Thymus (tissue), 14 donors: ENCODE measurements at places on chromosomes 2 and 18. TPM values are rescaled to one million over a fixed set of nuclear protein-coding genes. Genes with fewer than 3 reads are reported as not detected.

BMP10 gene
- total RNA-seq: 0.14 TPM

SPATS2L gene
- total RNA-seq: 34.8 TPM

ADCYAP1 gene
- 0.19 TPM for total RNA-seq

FNDC4 gene
- 0.85 TPM for total RNA-seq

ADD2 gene
- 0.90 TPM for total RNA-seq

NPPC gene
- total RNA-seq: 8.5 TPM

DNA sequence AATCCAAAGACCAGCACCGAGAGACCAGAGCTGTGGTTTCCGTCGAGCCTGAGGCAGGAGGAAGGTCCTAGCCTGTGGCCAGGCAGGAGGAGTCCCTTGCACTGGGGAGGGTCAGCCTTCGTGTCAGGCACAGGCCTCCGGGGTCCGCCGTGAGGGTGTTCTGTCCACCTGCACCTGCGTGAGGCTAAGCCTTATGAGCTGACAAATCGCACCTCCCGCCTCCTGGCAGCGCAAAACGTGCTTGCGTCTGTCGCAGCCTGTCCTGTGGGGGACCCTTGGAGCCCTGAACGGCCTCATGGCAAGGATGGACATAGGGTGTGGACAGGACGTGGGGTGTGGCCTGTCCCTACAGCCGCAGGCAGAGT, 73.3 kb downstream of the KCNG2 start:
- H3K27ac ChIP-seq: no peak overlapping the region
- no peak overlapping the region for H3K4me3 ChIP-seq
- H3K36me3 ChIP-seq: no peaks in the 10 kb centered on the region
- peaks cover 2% of the 10 kb centered on the region for H3K27me3 ChIP-seq

DNA sequence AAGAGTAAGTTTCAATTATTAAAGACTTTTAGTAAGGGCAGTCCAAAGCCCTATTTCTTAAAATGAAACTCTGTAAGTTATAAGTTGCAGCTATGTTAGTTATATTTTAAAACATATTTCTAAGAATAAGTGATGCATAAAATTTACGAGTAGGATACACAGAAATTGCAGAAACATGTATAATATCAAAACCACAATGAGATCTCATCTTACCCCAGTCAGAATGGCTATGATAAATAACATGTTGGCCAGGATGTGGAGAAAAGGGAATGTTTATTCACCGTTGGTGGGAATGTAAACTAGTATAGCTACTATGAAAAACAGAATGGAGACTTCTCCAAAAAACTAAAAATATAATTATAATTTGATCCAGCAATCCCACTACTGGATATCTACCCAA, 201.2 kb downstream of the CBLN2 start:
- H3K4me3 ChIP-seq: no peak overlapping the region
- no peak for DNase-seq
- no peaks in the 10 kb centered on the region for H3K36me3 ChIP-seq
- H3K27ac ChIP-seq: no peak overlapping the region

DNA sequence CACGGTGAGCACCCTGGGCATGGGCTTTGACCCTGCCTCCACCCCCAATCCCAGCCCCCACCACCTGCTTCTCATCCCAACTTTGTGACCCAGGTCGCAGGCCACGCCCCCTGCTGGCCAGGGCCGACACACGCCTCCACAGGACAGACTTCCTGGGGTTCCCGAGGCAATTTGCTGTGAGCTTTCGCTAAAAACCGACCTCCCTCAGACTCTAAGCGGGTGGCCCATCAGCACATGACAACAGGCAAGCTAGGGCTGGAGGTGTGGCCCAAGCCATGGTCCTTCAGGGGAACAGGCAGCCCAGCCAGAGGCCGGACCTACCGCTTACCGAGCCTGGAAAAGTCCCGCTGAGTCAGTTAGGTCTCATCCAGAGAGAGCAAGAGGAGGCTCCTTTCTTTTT, 31.9 kb downstream of the C1QL2 start:
- peaks cover 11% of the 10 kb centered on the region for H3K27me3 ChIP-seq
- DNase-seq: no peak
- H3K27ac ChIP-seq: no peak overlapping the region
- H3K4me1 ChIP-seq: no peaks in the 10 kb centered on the region
- no peaks in the 10 kb centered on the region for H3K36me3 ChIP-seq

DNA sequence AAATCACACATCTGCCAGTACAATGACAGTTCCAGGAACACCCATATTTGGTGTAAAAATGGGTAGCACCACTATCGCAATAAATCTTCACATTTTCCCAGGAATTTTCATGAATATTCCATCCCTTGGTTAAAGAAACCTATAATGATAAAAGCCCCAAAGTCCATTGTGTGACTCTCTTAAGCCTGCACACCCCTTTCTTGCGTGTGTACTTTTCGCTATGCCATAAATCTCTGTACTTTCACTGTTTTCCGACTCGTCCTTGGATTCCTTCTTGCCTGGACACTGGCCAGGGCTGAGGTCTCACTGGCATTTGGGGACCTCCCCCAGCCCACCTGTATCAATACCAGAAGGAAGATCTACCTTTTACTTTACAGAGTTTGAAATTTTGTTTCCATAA, 172.3 kb downstream of the RNF152 start:
- H3K4me3 ChIP-seq: no peak overlapping the region
- H3K36me3 ChIP-seq: no peaks in the 10 kb centered on the region
- DNase-seq: no peak
- no peak overlapping the region for H3K27ac ChIP-seq
- H3K4me1 ChIP-seq: no peaks in the 10 kb centered on the region

DNA sequence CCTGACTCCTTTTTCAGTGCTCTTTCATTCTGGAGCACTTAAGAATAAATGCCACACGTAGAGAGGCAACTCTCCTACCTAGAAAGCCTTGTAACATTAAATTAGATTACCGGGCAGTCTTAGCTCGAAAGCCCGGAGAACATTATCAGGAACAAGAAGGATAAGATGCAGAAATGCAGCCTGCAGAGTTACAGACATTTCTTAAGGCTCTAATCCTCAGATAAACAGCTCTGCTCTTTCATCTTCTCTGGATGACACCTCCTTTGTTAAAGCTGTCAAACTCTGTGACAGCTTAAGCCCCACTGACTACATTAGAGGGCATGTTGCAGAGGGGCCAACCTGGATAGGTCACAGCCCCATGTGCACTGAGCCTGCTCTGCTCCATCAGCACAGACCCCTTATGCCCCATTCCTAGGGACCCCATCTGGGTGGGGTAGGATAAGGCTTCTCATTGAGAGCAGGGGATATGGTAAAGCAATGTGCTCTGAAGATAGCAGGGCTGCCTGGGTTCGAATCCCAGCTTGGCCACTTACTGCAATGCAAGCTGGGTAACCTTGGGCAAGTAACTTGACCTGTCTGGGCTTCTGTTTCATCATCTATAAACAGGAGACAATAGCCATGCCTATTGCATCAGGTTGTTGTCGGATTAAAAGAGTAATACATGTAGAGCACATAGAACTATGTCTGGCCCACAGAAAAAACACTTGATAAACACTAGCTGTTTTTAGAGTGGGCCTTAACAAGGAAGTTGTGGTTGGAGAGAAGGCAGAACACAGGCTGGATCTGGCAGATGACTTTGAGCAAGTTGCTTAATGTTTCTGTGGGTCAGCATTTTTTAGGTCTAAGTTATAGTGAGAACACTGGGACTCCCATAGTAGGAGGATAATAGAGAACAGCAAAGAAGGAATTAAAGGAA, 111.4 kb downstream of the THNSL2 start:
- H3K4me3 ChIP-seq: no peak overlapping the region
- no peaks in the 10 kb centered on the region for H3K27me3 ChIP-seq
- no peak overlapping the region for H3K27ac ChIP-seq
- no peaks in the 10 kb centered on the region for H3K36me3 ChIP-seq
- no peaks in the 10 kb centered on the region for H3K4me1 ChIP-seq

DNA sequence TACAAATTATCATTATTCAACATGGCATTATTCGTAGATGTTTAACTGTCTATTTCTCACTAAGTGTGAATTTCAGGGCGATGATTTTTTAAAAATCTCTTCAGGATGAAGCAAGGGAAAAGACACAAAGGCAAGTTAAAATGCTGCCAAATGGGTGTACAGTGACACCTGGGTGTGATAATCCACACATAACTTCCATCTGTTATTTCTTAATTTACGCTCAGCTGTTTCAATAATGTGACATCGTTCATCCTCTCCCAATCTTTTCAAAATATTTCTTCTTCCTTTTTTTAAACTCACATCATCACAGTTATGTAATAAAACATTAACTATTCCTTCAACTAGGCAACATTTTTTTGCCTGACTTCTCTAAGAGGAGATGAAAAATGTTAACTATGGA, 10.6 kb downstream of the PDE1A start:
- no peaks in the 10 kb centered on the region for H3K27me3 ChIP-seq
- H3K4me3 ChIP-seq: no peak overlapping the region
- H3K4me1 ChIP-seq: no peaks in the 10 kb centered on the region
- no peak for DNase-seq

DNA sequence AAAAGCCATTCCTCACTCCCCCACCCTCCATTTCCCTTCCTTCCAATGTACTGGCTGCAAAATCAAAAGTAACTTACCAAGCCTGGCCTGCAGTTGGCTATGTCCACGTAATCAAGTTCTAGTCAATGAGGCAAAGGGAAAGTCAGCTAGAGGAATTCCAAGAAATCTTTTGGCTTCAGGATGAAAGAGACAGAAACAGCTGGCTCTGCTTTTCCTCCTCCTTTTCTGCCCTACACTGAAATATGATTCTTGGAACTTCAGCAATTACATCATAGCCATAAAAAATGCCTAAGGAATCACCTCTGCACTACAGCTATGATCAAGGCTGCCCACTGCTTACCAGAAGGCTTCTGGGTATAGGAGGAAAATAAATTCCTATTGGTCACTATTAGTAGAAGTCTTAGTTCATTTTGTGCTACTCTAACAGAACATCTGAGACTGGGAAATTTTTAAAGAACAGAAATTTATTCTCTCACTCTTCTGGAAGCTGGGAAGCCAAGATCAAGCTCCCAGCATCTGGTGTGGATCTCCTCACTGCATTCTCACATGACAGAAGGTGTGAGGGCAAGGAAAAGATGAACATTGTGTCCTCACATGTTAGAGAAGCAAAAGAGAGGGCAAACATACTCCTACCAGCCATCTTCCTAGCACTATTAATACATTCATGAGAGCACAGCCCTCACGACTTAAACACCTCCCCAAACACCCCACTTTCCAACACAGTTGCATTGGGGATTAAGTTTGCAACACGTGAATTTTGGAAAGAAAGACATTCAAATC, 219.9 kb downstream of the TMX3 start:
- DNase-seq: no peak
- H3K4me3 ChIP-seq: no peak overlapping the region
- H3K36me3 ChIP-seq: no peaks in the 10 kb centered on the region
- H3K27me3 ChIP-seq: no peaks in the 10 kb centered on the region
- no peaks in the 10 kb centered on the region for H3K4me1 ChIP-seq

GRCh38 chr2:141195087-141195486, 935.7 kb downstream of the LRP1B start:
- H3K36me3 ChIP-seq: no peaks in the 10 kb centered on the region
- no peak overlapping the region for H3K27ac ChIP-seq
- H3K4me1 ChIP-seq: no peaks in the 10 kb centered on the region
- H3K4me3 ChIP-seq: no peak overlapping the region
- DNase-seq: no peak

DNA sequence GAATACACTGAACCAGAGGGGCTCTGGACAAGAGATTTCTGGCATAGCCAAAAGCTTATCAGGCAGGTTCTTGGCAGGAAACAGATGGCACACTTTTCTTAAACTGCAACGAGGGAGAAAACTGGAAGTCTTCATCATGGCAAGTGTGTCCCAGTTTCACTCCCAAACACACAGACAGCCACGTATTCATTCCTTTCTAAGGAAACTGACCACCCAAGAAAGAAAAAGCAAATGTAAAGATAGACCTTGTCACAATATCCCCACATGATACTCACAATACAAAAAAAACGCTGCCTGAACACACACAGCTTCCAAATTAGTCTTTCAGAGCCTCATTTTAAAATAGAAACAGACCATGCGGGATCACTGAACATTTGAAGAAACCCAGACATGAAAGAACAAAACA, 40.6 kb upstream of the RTTN start:
- no peaks in the 10 kb centered on the region for H3K4me1 ChIP-seq
- DNase-seq: no peak
- H3K4me3 ChIP-seq: no peak overlapping the region
- no peaks in the 10 kb centered on the region for H3K36me3 ChIP-seq
- no peaks in the 10 kb centered on the region for H3K27me3 ChIP-seq
- no peak overlapping the region for H3K27ac ChIP-seq

- DNase-seq: no peak
- no peak overlapping the region for H3K4me3 ChIP-seq
- peaks cover 2% of the 10 kb centered on the region for H3K4me1 ChIP-seq
- H3K36me3 ChIP-seq: no peaks in the 10 kb centered on the region
- no peaks in the 10 kb centered on the region for H3K27me3 ChIP-seq
These were observed 277.6 kb downstream of the ZEB2 start for GRCh38 chr2:144242311-144242710.

- H3K27me3 ChIP-seq: no peaks in the 10 kb centered on the region
- no peaks in the 10 kb centered on the region for H3K36me3 ChIP-seq
- no peak for DNase-seq
- no peaks in the 10 kb centered on the region for H3K4me1 ChIP-seq
These were observed 14.6 kb downstream of the CLASP1 start for GRCh38 chr2:121634354-121635307.

DNA sequence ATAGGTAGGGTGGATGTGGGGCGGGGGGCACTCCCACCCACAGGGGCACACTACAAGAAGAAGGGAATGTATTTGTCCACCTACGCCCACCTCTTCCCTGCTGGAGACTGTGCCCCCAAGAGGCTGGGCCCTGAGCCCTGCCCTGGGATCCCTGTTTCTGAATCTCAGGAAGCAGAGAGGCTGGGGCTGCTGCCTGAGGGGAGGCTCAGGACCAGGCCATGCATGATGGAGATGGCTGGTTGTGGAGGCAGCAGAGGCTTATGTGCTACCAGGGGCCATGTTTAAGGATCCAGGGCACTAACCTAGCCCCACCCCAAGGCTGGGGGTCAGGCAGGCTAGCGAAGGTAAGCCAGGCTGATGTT, 81.1 kb upstream of the OTOF start:
- H3K4me3 ChIP-seq: no peak overlapping the region
- no peak for DNase-seq
- H3K36me3 ChIP-seq: no peaks in the 10 kb centered on the region
- H3K27ac ChIP-seq: no peak overlapping the region
- H3K27me3 ChIP-seq: peaks cover 25% of the 10 kb centered on the region

GRCh38 chr2:241560883-241561474, 2.4 kb downstream of the BOK start:
- H3K36me3 ChIP-seq: no peaks in the 10 kb centered on the region
- no peaks in the 10 kb centered on the region for H3K4me1 ChIP-seq
- H3K27ac ChIP-seq: no peak overlapping the region
- H3K27me3 ChIP-seq: peaks cover 54% of the 10 kb centered on the region
